ENCODE measurements at places on chromosomes 16 and 17.

GRCh38 chr16:23505180-23505665, 5.1 kb downstream of the GGA2 start:
- no peak for DNase-seq

GRCh38 chr16:54291656-54292487, 5.3 kb upstream of the IRX3 start:
- no peak for DNase-seq

- no peak for DNase-seq
Measured at GRCh38 chr16:80602894-80603293, 62.1 kb downstream of the DYNLRB2 start.

- no peak for DNase-seq
Measured at GRCh38 chr16:14496786-14497185, 133.3 kb downstream of the PARN start.

DNA sequence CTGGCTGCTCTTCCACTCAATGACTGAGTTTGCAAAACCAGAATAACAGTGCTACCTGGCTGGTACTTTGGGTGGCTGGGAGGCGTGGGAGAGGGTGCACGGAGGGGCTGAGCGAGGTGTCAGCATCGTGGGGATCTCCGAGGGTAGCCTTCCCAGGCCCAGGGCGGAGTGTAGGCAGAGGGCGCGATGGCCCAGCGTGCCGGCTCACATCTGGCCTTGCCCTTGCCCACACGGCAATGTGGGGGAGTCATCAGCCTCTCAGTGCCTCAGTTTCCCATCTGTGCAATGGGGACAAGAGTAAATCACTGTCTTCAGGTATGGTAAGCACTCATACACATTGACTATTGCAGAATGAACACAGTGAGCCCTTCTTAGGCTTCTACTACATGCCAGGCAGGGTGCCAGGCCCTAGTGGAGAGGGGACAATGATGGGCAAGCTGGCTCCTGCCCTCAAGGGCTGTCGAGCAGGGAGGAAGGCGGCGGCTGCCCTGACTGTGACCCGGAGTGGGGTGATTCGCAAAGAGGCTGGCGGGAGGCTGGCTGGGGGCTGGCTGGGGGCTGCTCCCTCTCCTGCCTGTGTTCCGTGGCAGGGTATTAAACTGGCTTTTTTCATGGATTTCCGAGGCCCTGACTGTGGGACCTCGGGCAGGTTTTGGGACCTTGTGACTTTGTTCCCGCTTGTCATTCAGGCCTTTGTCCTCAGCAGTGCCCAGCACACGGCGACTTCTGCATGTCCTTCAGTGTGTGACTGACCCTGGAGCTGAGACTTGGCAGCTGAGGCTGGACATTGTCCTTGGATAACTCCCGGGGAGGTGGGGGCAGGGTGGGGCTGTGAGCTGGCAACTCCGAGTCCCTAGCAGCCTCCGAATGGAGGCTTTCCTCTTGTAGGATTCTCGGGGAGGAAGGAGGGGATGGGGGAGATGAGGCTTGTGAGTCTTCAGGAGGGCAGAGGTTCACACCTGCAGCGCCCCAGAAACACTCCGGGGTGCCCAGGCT, 243.1 kb downstream of the SEC14L1 start:
- DNase-seq, result no peak

- no peak for DNase-seq
Measured at GRCh38 chr16:12627394-12627793, 176.3 kb downstream of the CPPED1 start.

DNA sequence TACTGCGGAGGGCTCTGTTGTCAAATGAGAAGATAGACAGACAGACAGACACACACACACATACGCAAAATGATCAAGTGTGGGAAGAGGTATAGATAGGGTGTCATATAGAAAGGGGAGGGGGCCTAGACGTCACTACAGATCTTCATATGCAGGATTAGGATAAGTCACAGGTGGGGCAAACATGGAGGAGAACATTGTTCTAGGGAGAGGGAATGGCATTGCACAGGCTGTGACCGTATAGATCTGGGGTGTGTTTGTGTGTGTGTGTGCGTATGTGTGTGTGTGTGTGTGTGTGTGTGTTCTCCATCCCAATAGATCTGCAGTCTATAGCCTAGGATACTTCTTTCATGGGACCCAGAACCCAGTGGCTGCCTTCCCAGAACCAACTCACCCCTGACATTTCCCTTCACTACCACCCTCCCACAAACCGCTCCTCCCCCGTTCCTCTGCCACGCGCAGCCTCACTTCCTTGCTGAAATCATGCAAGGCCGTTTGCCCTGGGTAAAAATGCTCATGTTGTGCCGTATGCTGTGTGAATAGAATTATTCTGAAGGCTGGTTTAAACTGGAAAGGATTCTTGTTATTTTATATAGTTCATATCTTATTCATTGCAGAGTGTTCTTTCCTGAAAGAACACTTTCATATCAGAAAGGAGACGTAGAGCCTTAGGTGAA, 50.5 kb upstream of the CCL1 start:
- DNase-seq, result peak; percentile 75

DNA sequence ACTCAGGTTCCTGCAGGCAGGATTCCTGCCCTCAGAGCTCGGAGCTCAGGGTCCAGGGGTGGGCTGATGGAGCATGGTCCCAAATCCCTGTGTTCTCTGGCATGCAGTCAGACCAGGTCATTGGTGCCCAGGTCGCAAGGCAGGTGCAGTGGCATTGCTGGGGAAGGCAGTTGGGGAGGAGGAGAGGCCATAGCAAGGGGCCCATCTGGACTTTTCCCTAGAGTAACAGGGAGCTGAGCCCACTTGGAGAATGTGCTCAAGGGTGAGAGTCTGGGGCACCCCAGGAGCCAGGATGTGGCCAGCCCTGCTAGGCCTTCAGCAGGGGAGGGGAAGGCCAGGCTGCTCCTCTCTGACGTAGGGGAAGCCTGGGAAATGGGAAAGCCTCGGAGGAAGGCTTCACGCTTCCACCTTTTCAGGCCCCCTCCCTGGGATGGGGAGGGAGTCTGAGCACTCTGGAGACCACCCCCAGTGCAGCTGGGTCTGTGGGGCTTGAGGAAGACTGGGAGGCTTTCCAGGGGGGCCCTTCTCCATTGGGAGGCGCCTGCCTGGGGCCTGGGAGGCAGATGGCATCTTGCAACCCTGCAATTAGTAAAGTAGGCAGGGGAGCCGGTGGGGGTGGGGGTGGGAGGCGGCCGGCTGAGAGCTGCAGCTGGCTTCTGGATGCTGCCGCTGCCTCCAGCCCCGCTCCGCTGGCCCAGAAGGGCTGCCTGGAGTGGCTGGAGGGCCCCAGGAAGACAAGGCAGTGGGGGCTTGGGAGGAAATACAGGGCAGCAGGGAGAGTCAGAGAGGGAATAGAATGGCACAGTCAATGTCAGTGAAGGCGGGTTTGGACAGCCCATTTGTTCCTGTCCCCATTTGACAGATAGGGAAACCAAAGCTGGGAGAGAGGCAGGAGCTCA, 21.1 kb upstream of the DOK4 start:
- no peak for DNase-seq

DNA sequence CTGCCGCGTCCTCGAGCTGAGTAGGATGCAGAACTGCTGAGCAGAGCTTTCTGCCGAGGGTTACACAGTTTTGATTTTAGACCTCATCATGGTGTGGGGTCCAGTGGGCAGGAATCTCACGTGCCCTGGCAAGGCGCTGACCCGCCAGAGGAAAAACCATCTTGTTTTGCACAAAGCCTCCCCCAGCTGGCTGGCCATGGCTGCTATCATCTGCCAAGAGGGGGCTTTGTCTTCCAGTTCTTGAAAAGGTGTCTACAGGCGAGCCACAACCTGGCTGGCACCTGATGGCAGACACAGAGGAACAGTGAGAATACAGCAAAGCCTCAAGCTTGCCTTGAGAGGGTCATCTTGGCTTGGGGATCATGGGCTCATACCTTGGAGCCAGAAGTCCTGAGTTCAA, 118.3 kb downstream of the CMIP start:
- DNase-seq, result no peak

DNA sequence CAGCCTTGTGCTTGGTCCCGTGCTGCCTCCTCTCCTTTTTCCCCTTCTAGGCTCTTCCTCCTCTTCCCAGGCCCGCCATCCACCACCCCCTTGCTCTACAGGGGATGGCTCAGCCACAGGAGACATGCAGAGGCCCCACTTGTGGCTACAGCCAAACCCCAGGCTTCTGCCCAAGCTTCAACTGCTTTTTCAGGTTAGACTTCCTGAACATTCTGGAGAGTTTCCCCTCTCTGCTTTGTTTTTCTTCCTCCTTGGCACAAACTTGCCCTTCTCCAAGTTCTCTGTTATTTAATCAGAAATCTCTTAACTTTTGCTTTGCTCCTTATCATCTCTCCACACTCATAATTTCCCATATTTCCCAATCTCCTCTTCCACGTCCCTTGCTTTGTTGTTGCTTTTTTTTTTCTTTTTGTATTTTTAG, 18.3 kb upstream of the HAS3 start:
- no peak for DNase-seq

All from suppressor macrophage treated with lipopolysaccharide for 1 hour (primary cell).